ENCODE measurements at places on chromosomes 11 and 22.

DNA sequence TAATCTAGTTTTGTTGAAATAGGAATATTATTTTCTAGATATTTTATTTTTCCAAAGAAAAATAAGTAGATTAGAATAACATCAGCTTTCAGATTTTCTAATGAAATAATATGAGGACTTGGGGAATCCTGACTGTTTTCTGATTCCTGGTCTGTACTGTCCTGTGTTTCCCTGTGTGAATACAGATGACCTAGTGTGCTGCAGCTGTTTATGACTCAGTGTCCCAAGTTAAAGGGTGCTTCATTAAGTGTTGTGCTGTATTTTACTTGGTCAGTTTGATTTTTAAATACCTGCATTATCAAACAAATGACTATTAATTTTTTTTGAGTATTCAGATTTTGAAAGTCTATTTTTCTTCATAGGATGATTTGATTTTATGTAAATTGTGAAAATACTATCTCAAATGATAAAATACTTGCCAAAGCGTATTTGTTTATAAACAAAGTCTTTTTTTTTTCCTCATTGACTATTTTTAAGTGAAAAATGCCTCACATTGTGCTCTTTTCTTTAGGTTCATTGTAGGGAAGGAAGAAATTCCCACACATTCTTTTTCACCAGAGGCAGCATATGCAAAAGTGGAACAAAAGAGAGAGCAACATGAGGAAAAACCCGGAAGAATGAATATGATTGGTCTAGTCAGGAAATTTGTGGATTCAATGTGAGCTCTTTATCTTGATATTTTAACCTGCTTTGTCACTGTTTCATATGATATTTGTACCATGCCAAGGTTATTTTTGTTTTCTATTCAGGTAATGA is 264.2 kb downstream of the TMEM135 start:
- DNase-seq = no peak

DNA sequence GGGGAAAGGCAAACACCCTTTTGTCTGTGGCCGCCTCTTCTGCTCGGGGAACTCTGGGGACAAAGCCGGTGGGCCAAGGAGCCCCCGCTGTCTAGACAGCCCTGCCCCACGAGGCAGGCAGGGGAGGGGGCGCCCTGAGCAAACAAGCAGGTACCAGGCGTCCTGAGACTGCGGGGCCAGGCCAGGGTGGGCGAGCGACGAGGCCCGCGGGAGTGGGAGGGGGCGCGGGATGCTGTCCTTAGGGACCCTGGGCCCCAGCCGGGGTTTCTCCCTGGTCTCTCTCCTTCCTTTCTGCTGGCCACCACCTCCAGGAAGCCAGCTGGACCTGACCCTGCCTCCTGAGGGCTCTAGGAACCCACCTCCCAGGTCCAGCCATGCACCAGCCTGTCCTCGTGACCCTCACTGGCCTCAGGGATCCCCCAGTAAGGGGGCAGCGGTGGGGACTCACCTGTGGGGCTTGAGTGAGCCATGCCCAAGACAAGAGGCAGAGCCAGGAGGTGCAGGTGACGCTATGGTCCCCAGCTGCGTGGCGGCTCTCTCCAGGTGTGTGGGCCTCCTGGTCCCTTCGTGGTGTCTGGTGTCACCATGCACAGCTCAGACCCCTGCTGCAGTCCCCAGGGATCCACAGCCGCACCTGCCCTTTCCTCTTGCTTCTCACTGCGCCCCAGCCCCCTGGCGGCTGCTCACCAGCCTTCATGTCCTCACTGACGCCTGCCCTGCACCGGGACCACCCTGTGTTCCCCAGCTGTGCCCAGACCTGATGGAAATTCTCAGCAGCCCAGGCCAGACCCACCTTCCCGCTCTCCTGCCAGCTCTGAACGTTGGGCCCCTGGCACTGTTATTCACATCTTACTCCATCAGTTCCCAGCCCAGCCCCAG is 26.5 kb upstream of the MUC5AC start:
- no peak for DNase-seq

- no peak for DNase-seq
Measured at GRCh38 chr11:99803501-99803900, 782.8 kb downstream of the CNTN5 start.

DNA sequence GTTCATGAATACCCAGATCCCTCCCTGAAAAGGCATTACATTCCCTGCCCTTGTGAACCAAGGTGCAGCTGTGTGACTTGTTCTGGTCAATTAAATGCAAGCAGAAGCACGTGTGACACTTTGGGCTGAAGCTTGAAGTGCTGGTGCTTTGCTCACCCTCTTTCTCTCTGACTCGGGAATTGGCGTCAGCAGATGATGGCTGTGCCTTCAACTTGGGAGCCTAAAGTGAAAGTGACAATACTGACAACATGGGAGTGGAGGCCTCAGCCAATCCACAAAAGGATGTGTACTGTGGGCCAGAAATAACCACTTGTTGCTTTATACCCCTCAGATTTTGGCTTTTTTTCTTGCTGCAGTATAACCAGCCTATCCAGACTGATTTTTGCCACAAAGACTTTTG is 148.3 kb upstream of the THY1 start:
- no peak for DNase-seq

- no peak for DNase-seq
Measured at GRCh38 chr22:40898850-40899357, 37.0 kb upstream of the DNAJB7 start.

DNA sequence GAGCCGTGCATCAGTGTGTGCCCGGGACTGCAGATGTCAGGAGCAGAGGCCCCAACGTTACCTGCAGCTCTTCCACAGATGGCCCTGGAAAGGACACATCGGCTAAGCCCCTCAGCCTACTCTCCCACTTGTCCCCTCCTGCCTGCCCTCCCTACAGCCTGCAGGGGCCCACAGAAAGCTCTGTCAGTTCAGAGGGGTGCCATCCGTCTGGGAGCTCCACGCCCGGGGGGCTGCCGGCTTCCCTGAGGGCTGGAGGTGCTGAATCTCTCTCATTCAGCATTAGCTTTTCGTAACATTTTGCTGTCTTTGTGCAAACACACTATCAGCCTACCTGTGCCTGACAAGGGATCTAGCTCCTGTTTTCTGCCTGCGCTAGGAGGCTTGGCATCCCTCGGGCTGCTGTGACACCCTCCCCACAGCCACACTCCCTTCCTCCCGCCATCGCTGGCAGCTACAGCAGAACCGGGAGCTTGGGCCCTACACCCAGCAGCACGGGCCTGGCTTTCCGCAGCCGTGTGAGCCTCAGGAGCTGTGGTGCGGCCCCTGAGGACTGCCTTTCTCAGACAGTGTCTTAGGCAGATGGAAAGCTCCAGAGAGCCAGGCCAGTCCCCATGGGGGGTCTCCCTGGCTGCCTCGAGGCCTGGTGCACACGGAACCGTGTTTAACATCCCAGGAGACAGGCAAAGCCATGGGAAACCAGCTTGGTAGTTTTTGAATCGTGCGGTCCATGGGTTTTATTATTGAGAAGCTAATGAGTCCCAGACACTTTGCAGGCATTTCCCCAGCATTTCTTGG is 198.3 kb upstream of the B3GAT1 start:
- no peak for DNase-seq

DNA sequence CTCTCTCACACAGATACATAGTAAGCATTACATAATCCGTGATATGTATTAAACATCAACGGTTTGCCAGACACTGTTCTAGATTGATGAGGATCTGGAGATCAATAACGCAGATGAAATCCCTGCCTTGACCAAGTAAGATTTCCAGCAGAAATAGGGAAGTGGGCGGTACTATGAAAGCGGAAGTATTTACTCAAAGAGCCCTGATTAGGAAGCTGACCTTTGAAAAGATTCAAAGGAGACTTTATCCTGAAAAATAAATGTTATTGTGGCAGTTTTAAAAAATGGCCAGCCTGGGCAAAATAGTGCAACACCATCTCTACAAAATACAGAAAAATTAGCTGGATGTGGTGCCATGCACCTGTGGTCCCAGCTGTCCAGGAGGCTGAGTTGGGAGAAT is 26.8 kb downstream of the GAB2 start:
- no peak for DNase-seq

DNA sequence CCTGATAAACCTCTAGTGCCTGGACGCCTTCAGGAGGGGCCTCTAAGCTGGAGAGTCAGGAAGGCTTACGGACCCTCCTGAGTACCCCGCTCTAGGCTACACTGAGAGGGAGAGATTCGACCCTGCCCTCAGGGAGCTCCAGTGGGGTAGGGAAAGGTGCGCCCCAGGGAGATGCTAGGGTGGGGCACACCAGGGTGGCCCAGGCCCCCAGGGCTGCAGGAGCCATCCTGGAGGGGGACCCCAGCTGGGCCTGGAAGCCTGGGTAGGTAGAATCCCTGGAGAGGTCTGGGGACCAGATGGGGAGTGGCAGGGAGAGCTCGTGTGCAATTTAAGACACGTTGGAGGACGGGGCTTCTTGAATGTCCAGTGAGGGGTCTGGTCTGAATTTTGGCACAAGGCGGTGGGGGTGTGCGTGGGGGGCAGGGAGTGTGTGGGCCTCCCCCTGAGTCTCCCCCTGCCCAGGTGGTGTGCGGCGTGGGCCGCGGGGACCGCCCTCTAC is 4.7 kb downstream of the CARNS1 start:
- DNase-seq = no peak

- no peak for DNase-seq
Measured at GRCh38 chr11:124643605-124644425, 21.2 kb downstream of the TBRG1 start.

DNA sequence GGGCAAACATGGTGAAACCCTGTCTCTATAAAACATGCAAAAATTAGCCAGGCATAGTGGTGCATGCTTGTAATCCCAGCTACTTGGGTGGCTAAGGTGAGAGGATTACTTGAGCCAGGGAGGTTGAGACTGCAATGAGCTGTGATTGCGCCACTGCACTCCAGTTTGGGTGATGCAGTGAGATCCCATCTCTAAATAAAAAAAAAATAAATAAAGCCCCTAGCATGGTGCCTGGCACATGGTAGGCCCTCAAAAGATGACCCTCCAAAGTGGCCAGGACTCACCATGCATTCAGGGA is 74.6 kb downstream of the PTPRJ start:
- DNase-seq = no peak

DNA sequence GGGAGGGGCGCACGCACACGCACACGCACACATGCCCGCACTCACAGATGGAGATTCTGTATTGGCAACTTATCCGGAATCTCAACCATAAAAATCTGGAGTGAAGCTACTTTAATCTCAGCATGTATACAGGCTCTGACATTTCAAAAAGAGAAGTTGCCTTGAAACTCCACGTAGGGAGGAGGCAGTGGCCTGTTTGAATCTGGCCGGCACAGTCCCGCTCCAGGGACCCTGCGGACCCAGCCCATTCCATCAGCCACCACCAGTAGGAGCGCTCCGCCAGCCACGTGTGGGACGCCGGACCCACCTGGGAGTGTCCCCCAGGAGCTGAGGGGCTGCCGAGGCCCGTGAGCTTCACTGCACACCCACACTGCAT is 1.9 kb upstream of the SYT8 start:
- no peak for DNase-seq

GRCh38 chr11:69644071-69644961 is 3.4 kb downstream of the CCND1 start:
- DNase-seq = no peak

- no peak for DNase-seq
Measured at GRCh38 chr11:126466236-126467045, 111.0 kb downstream of the ST3GAL4 start.

Data from NCI-H2029 treated with DMSO at 0.1 percent for 48 hours (cell line).